ENCODE measurements at places on chromosomes 6 and 20.

- DNase-seq, result peak; percentile 70
Observed at GRCh38 chr20:60046011-60046413, 87.8 kb downstream of the CDH26 start.

DNA sequence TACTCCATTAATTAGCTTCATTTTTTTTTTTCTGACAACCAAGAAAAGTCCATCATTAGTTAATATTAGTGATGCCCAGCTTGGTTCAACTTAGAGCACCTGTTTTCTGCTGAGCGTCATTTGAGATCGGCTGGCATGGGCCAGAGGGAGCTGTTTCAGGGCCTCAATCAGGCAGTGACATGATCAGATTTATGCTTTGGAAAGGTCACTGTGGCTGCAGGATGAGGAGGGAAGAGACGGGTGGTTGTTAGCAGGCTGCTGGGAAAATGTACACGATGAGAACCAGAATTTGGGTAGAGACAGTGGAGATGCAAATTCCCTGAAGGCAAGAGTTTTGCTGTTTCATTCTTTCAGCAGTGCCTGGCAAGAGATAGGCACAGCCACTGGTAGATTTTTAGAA is 4.4 kb upstream of the STX16 start:
- DNase-seq, result no peak

DNA sequence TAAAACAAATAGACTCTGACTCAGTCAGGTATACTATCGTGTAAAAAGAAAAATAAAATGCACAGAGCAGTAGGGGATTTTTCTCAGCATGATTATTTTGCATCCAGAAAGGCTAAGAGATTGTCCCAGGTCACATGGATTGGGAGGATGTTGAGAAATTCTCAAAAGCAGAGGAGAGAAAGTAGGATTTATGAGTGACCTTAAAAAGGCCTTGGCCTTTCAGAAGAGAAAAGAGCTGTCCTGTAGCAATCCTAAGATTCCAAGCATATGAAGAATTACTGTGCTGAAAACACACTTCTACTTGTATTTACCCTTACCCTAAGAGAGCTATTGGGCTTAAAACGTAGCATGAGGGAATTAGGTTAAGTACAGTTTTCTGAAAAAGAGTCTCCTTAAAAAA is 149.7 kb upstream of the ENPP5 start:
- no peak for DNase-seq

DNA sequence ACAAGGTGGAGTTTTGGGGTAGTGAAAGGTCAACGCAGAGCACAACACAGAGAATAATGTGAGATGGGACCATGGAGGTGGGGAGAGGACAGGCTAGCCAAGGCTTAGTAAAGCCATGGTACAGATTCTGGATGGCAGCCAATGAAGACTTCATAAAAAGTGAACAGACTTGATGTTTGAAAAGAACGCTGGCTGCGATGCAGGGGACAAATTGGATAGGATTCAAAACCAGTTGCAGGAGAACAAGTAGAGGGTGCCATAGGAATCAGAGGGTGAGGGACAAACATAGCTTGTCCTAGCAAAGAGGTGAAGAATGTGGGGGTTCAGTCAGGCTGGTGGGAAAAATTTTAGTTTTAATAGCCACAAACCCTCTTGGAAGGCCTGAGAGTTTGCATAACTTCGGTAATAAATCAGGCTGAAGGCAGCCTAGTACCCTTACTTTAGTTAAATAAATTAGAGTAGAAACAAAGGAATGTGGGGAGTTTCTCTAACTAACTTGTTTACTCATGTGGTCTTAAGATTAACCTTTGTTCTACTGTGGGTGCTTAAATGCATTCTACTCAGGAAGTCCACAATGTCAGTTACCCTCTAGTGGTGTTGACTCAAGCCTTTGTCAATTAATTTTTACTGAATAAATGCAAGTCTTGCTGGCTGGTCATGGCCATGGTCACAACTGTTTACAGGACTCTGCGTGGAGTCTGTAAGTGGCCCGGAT is 216.4 kb downstream of the C6orf118 start:
- DNase-seq, result no peak

DNA sequence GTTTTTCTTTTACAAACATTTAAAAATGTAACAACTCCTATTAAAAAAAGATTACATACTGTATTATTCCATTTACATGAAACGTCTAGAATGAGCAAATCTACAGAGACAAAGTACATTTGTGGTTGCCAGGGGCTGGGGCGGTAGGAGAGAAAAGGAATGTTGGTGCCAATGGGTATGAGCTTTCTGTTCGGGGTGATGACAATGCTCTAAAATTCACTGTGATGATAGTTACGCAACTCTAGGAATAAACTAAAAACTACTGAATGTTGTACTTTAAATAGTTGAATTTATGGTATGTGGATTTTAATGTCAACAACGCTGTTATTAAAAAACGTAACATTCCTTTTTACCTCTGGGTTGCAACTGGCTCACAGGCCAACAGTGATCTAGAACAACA is 211.1 kb downstream of the GMDS start:
- no peak for DNase-seq

GRCh38 chr20:7716286-7716972 is 223.8 kb downstream of the HAO1 start:
- no peak for DNase-seq

DNA sequence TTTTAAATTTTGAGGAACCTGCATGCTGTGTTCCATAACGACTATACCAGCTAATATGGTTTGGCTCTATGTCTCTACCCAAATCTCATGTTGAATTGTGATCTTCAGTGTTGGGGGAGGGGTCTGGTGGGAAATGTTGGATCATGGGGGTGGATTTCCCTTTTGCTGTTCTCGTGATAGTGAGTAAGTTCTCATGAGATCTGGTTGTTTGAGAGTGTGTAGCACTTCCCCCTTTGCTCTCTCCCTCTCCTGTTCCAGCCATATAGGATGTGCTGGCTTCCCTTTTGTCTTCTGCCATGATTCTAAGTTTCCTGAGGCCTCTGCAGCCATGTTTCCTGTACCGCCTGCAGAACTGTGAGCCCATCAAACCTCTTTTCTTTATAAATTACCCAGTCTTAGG is 61.8 kb upstream of the NEDD9 start:
- DNase-seq, result no peak

DNA sequence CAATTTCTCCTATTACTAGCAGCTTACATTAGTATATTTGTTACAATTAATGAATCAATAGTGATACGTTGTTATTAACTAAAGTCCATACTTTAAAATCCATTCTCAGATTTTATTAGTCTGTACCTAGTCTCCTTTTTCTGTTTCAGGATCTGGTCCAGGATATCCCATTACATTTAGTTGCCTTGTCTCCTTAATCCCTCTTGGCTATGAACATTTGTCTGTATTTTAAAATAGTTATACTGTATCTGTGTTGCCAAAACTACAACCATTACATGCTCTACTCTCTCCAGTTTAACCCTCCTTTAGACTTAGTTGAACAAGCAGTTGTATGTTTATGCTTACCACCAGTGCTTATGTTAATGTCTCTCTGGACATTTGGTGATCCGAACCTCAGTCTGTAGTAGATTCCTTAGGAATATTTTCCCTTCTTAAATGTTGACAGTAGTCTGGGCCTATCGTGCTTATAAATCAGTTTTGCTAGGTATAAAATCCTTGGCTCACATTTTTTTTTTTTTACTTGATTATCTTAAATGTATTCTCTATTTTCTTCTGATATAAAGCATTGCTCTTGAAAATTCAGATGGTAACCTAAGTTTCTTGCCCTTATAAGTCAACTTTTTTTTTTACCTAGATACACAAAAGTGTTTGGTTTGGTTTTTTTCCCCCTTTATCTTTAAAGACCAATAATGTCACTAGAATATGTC is 12.2 kb downstream of the ALDH5A1 start:
- no peak for DNase-seq

- DNase-seq, result no peak
Observed at GRCh38 chr6:20476501-20477043, 57.7 kb upstream of the CDKAL1 start.

GRCh38 chr20:56247954-56248782 is at the start of gene MC3R:
Gene MC3R (plus strand): TSS chr20:56248732. CDS start chr20:56248844, 112 bp downstream.
- peak; percentile 8 for DNase-seq

- DNase-seq, result no peak
Observed at GRCh38 chr20:458776-459175, 3.6 kb downstream of the TBC1D20 start.

- peak; percentile 90 for DNase-seq
Observed at GRCh38 chr6:149454346-149454848, 30.4 kb downstream of the ZC3H12D start.

GRCh38 chr6:81531869-81532561 is 220.5 kb downstream of the TENT5A start:
- DNase-seq, result no peak

GRCh38 chr6:90494067-90494780 is 92.6 kb downstream of the MAP3K7 start:
- DNase-seq, result no peak

DNA sequence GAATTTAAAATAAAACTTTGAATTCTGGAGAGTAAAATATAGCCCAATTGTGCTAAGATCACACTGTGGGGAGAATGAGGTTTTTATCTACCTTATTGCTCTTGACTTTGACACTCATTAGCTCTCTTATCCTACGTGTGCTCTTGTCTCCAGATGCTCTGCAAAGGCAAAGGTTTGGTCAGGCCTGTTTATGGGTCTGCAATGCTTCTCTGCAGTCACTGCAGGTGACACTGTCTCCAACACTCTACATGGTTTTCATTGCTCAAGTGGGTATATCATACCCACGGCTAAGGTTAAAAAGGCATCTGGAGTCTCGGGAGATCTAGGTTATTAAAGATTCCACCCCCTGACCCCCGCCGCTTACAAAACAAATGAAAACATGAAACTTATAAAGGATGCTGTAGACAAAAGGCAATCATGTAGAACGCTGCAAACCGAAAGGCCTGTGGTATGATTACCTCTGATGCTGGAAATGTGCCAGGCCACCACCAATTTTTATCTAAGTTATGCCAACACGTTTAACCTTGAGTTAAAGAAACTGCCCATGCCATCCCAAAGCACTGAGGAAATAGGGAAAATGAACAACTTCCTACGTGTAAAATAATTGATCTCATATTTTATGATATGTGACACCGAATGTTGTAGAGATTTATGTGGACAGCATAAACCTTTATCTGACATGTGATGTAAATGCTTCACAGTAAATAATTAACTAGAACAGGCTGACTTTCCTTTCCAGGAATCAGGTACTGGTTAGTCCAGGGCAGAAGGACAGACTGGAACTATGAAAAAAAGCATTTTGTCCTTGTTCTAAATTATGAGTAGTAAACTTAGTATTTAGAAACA is 238.2 kb upstream of the NOX3 start:
- no peak for DNase-seq

DNA sequence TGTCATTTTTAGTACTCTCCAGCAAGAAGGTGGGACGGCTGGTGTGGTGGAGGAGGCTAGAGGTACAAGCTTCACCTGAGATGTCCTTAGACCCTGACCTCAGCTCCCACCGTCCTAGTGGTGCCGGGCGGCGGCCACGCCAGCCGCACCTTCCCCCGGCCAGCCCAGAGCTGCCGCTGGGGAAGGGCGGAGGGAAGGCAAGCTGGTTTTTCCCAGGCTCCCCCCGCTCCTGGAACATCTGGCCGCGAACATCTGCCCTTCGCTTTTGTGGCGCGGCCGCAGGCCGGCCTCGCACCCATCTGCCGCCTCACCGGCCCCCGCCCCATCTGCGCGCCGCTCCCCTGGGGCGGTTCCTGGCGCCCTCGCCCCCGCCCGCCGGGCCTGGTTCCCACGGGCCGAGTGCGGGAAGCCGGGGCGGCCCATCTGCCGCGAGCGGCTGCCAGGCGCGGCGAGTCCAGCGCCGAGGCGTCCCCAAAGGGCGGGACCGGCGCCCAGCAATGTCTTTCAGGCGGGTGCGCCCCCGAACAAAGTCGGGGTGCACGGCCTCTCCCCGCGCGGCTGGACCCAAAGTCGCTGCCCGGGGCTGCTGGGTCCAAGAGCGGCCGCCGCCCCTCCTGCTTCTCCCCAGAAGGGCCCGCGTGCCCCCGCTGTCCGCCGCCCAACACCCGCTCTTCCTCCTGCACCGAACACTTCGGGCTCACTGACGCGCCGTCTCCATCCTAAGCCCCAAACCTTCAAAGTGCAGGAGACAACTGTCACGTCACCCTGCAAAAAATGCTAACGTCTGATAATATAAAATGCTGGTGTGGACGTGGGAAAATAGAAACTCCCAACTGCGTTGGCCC is 17.3 kb upstream of the ID1 start:
- DNase-seq, result no peak

DNA sequence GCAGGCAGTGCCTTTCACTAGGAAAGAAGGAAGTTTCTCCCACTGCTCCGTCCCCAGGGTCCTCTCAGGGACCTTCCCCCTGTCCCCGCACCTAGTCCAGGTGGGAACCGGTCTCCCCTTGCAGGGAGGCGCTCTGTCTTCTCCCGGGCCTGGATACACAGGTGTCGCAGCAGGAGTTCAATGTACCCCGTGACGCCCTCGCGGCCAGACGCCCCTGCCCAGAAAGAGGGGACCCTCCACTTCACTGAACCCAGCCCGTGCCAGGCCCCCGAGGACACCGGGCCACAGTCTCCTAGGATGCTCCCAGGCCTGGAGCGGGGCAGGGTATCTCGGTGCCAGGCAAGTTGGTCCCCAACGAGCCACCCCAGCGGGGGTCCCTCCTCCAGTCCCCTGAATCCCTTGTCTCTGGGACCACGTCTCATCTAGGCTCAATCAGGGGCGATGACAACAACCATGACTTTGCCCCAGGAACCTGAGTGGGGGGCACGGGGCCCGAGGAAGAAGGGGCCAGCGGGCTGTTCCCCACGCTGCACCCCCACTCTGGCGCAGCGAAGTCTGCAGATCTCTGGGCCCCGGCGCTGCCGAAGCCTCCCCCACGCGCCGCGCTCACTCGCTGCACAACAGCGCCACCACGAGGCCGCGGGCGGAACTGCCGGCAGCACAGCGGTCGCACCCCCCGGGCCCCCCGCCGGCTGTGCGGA is 103.0 kb downstream of the EDN3 start:
- no peak for DNase-seq

DNA sequence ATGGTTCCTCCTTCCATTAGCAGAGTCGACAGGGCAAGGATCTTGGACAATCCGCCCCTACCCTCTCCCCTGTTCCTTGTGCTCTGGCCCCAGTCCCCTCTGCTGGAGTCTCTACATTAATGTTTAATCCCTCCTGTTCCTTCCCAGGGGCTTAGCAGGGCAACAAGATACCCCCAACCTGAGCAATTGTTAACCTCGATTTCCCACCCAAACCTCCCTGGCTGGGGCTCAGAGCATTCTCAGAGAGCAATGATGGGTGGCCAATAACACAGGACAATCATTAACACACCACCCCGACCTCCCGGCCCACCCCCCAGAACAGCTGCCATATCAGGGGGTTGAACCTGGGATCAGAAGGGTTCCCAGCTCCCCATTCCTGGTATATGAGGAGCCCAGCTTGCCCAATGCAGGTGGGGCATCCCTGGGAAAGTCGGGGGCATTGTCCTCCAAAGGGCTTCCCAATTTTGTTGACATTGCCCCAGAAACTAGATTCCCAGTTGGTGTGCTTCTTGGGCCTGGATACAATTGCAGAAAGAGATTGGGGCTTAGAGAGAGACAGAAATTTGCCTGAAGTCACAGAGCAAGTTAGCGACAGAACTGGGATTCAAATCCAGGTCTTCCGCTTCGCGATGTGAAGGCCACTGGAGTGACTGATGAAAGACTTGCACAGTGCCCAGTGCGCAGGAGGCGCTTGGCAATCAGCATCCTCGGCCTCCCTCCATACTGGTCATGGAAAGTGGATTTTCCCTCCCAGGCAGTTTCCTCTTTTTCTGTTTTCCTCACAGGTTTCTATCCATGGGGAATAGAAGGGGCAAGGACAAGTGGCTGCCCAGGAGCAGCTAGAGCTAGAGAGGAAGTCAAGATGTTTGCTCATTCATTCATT is 59.6 kb upstream of the TTPAL start:
- DNase-seq, result no peak

- DNase-seq, result no peak
Observed at GRCh38 chr20:36173451-36173933, 19.0 kb downstream of the EPB41L1 start.

- DNase-seq, result no peak
Observed at GRCh38 chr6:31178143-31179041, 7.9 kb upstream of the POU5F1 start.

Data from GM04504 (cell line).